ENCODE measurements at places on chromosomes 3 and 15. TPM values are rescaled to one million over a fixed set of nuclear protein-coding genes. Genes with fewer than 3 reads are reported as not detected.

- H3K4me1 ChIP-seq: no peaks in the 10 kb centered on the region
- no peak overlapping the region for H3K4me3 ChIP-seq
- no peak for DNase-seq
Measured at GRCh38 chr3:71944482-71945065, 159.6 kb upstream of the PROK2 start.

GRCh38 chr3:170107941-170108340 lies 70.1 kb downstream of the GPR160 start:
- no peak overlapping the region for H3K27ac ChIP-seq
- peaks cover 6% of the 10 kb centered on the region for H3K4me1 ChIP-seq
- H3K27me3 ChIP-seq: no peaks in the 10 kb centered on the region
- no peak overlapping the region for H3K4me3 ChIP-seq

GRCh38 chr3:172853921-172854666 lies 103.6 kb downstream of the ECT2 start:
- no peak for DNase-seq
- peaks cover 27% of the 10 kb centered on the region for H3K4me1 ChIP-seq
- no peaks in the 10 kb centered on the region for H3K36me3 ChIP-seq
- no peaks in the 10 kb centered on the region for H3K27me3 ChIP-seq
- H3K4me3 ChIP-seq: no peak overlapping the region

GRCh38 chr15:90087454-90088154 lies 14.7 kb downstream of the IDH2 start:
- no peak overlapping the region for H3K4me3 ChIP-seq
- H3K27me3 ChIP-seq: no peaks in the 10 kb centered on the region
- H3K36me3 ChIP-seq: no peaks in the 10 kb centered on the region
- H3K4me1 ChIP-seq: peaks cover 3% of the 10 kb centered on the region

- peaks cover 4% of the 10 kb centered on the region for H3K36me3 ChIP-seq
- H3K4me3 ChIP-seq: no peak overlapping the region
- H3K27ac ChIP-seq: peak overlapping the region; percentile 67
- no peaks in the 10 kb centered on the region for H3K27me3 ChIP-seq
- peaks cover 3% of the 10 kb centered on the region for H3K4me1 ChIP-seq
Measured at GRCh38 chr3:128167646-128167972, 14.3 kb downstream of the EEFSEC start.

DNA sequence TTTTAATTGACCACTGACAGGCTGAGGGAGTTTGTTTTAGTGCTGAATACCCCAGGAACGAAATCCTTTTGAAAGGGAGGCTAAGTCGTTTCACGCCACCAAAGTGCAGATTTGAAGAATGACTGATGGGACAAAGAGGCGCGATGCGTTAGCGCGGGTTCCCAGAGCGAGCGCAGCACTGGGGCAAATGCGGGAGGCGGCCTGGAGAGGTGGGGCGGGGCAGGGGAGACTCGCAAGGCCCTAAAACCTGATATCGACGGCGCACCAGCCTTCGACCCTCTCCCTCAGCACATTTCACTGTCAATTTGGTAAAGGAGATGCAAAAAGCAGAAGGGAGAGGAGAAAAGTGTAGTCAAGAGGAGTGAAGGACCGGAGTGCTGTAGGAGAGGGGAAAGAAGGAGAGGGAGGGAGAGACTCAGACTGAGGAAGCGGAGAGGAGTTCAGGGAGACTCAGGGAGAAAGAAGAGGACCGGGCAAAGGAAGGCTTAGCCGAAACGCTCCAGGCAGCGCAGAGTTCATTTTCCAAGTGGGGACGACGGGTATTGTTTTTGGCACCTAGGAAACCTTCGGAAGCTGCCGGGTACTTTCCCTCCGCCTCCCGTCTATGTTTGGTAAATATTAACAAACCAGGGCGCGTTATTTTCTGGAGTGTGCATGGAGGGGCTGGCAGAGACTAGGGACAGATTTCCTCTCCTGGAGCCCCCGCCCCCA lies 3.8 kb upstream of the FOXB1 start:
- no peak for DNase-seq
- peaks cover 100% of the 10 kb centered on the region for H3K27me3 ChIP-seq
- H3K4me1 ChIP-seq: peaks cover 28% of the 10 kb centered on the region
- no peak overlapping the region for H3K4me3 ChIP-seq

GRCh38 chr15:25061808-25062550 lies 107.2 kb downstream of the SNRPN start:
- H3K27me3 ChIP-seq: no peaks in the 10 kb centered on the region
- no peak overlapping the region for H3K4me3 ChIP-seq
- no peak overlapping the region for H3K27ac ChIP-seq
- no peak for DNase-seq
- H3K4me1 ChIP-seq: no peaks in the 10 kb centered on the region

DNA sequence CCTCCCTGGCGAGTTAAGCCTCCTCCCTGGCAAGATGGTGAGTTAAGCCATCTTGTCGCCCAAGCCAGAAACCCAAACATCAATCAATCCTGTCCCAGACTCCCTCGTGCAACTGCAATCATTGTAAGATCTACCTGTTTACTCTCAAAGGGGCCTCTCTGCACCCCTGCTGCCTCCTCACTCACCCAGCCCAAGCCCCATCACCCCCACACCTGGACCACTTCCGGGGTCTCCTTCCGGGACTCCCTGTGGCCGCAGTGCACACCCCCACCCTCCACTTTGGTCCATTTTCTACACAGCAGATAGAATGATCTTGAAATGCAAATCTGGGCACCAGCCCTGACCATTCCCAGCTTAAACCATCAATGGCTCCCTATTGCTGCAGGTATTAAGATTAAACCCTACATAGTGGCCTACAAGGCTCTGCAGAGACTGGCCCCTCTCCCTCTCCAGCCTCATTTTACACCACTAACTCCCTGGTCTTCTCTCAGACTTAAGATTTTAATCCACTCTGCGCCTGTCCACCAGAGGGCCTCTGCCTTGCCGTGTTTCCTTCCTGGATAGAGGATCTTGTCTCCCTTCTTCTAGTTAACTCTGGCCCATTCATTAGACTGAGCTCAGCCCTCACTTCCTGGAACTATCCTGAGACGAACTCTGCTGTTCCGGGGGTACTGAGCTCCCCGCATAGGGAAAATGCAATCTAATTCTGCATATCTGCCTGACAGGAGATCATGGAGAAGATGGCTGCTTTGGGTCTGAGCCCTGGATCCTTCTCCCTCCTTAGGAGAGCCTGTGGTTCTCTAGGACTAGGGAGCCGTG lies 41.9 kb upstream of the SLC6A1 start:
- no peak overlapping the region for H3K27ac ChIP-seq
- H3K36me3 ChIP-seq: no peaks in the 10 kb centered on the region

- no peaks in the 10 kb centered on the region for H3K4me1 ChIP-seq
- H3K27me3 ChIP-seq: no peaks in the 10 kb centered on the region
- DNase-seq: no peak
- no peak overlapping the region for H3K27ac ChIP-seq
- H3K36me3 ChIP-seq: no peaks in the 10 kb centered on the region
- no peak overlapping the region for H3K4me3 ChIP-seq
Measured at GRCh38 chr3:143261848-143262247, 142.3 kb downstream of the CHST2 start.

- no peaks in the 10 kb centered on the region for H3K36me3 ChIP-seq
- H3K4me3 ChIP-seq: no peak overlapping the region
- DNase-seq: no peak
- no peaks in the 10 kb centered on the region for H3K27me3 ChIP-seq
- H3K27ac ChIP-seq: no peak overlapping the region
Measured at GRCh38 chr3:140842984-140843649, 98.5 kb upstream of the SLC25A36 start.

DNA sequence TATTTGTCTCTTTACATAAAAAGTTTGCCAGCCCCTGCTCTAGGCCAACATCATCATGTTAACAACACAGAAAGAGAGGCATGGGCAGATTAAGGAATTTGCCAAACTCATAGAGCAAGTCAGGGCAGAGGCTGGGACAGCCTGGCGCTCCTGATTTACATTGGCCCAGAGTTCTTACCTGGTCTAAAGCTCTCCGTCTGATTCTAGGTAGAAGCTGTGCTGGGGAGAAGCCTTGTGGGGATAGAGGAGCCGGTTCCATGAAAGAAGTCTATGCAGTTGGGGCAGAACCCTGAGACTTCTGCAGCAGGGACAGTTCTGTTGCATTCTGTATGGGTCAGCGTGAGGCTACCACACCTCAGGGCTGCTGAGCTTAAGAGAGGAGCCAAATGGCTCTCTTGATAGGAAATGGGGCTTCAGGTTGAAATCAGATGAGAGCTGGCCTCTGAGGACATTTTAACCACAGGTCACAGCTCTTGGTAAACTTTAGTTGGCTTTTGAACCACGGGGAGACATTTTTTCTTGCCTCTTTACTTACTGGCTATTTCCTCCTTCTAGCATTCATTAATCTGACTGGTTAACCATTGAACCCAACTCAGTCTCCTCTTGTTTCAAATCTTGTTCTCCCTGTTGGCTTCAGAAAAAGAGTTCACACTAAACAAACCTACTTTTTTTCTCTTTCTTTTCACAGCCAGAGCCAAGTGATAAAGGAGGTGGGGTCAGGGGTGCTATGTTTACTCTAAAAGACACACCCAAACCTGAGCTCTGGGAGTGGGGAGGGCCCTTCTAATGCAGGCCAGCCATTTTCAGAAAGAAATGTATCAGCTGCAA lies 250.7 kb downstream of the OPA1 start:
- no peaks in the 10 kb centered on the region for H3K4me1 ChIP-seq
- H3K36me3 ChIP-seq: no peaks in the 10 kb centered on the region
- H3K4me3 ChIP-seq: no peak overlapping the region
- no peak for DNase-seq
- H3K27me3 ChIP-seq: no peaks in the 10 kb centered on the region

- no peaks in the 10 kb centered on the region for H3K36me3 ChIP-seq
- no peak overlapping the region for H3K27ac ChIP-seq
- H3K4me3 ChIP-seq: no peak overlapping the region
Measured at GRCh38 chr15:51097553-51098330, 3.0 kb upstream of the TNFAIP8L3 start.

DNA sequence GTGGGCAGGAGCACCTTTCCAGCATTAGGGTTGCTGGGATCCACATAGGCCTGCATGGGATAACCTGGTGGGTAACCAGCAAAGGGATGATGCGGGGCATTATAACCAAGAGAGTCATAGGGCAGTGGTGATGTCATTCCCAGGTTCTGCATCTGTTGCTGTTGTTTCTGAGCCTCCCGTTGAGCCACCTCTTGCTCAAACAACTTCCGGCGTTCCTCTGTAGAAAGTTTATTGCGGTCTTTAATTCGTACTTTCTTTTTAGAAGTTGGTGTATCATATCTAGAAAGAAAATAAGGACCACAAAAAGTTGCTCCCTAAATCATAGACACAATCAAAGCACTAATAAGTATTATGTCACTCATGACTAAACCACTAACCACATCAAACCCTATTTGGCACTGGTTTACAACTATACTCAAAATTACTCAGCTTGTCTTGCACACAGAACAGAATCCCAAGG lies 77.8 kb downstream of the NBEAL2 start:
- H3K36me3 ChIP-seq: peaks cover 69% of the 10 kb centered on the region
- H3K4me1 ChIP-seq: peaks cover 22% of the 10 kb centered on the region
- H3K27me3 ChIP-seq: no peaks in the 10 kb centered on the region
- H3K27ac ChIP-seq: no peak overlapping the region

GRCh38 chr3:21839176-21839575 lies 88.2 kb upstream of the ZNF385D start:
- no peaks in the 10 kb centered on the region for H3K27me3 ChIP-seq
- H3K4me1 ChIP-seq: no peaks in the 10 kb centered on the region
- no peaks in the 10 kb centered on the region for H3K36me3 ChIP-seq

DNA sequence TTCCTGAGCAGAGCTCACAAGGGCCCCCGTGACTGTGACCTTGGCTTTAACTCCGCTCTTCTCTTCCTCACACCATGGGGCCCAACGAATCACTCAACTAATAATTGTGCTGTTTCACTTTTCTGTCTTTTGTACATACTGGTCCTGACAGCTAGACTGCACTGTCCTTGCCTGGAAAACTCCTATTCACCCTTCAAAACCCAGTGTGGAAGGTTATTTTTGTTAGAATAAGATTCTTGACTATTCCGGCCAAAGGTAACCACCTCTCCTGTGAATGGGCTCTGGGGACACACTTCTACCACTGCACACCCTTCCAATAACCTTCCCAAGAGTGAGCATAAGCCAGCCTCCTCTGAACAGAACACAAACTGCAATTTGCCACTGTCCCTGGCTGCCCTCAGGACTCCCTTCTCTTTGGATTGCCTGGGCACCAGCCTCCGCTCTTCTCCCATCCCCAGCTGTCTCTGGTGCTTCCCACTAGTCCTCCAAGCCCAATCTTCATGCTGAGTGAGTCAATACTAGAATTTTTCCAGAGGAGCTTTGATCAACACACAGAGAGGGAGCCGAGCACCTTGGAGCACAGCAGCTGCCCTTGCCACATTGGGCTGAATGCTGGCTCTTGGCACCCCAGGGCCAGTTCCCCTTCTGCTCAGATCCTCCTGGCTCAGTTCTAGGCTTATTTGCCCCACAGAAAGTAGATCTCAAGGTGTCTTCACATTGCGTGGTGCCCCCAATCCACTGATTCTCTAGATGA lies 2.1 kb downstream of the SCN5A start:
- H3K27me3 ChIP-seq: peaks cover 43% of the 10 kb centered on the region
- no peaks in the 10 kb centered on the region for H3K36me3 ChIP-seq
- H3K4me3 ChIP-seq: peak overlapping the region; percentile 75
- peak overlapping the region; percentile 98 for H3K27ac ChIP-seq

DNA sequence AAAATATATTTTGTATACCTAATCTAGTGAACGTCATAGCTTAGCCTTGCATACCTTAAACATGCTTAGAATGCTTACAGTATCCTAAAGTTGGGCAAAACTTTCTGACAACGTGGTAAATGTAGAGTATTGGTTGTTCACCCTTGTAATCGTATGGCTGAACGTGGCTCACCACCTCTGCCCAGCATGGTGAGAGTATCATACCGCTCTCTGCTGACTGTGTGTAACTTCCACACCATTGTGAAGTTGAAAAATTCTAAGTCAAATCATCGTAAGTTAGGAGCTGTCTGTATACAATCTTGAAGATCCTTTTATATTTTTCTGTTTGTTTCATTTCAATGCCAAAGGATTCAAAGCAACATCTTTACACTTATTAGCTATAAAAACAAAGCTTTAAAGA lies 63.5 kb upstream of the TRPC1 start:
- no peak overlapping the region for H3K27ac ChIP-seq
- H3K4me3 ChIP-seq: no peak overlapping the region

DNA sequence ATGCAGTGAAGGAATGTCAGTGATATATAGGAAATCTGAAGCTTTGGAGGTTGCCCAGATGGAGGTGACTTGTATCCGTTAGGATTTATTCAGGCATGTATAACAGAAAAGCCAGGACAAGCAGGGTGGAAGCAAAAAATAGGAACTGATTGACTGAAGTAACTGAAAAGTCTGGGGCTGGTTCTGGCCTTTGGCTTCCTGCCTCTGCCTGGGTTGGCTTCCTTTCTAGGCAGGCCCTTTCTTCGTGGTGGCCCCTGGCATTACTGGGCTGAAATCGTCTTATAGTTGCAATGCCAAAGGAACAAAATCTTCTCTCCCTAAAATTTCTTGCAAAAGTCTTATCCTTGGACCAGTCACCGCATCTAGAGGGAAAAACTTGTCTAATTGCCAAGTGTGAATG lies 386.1 kb downstream of the PTPRG start:
- no peak for DNase-seq
- H3K27me3 ChIP-seq: no peaks in the 10 kb centered on the region
- H3K36me3 ChIP-seq: no peaks in the 10 kb centered on the region
- peaks cover 18% of the 10 kb centered on the region for H3K4me1 ChIP-seq
- no peak overlapping the region for H3K27ac ChIP-seq
- H3K4me3 ChIP-seq: no peak overlapping the region

Gene ITGA11
- 4.4 TPM for total RNA-seq

Gene LCTL
- not detected for total RNA-seq

Gene GPR160
- total RNA-seq: 0.76 TPM

Gene SCAANT1
- not detected for total RNA-seq

Gene GABRR3
- not detected for total RNA-seq

Gene HYAL3
- total RNA-seq: 2.3 TPM

Gene OR4M2
- not detected for total RNA-seq

Gene U2SURP
- 38.2 TPM for total RNA-seq

Gene APOD
- 91.9 TPM for total RNA-seq

Gene NCBP2
- total RNA-seq: 39.5 TPM

Gene NAALADL2
- total RNA-seq: 5.4 TPM

Gene DAZL
- total RNA-seq: not detected

Gene BTLA
- not detected for total RNA-seq

Data from heart right ventricle (tissue), 16 donors.